ENCODE measurements at places on chromosomes 4 and X.
A peak's percentile ranks its signal among the peaks of the same experiment; 100 is the strongest.

DNA sequence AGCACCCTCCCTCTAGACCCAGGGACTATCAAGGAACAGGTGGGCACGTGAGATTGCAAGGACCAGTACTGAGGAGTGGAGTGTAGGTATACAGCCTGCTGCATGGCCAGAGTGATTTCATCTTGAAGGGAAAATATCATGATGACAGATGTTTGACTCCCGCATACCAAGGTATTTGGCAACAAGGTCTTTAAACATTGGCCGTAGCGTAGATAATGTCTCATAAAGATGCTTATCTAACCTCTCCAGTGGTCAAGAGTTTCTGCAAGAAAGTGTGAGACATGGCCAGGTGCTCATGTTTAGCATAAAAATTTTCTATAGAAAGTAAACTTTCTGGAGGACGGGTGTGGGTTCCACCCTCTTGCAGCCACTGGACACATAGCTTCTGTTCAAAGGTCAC lies 18.7 kb upstream of the ZNF630 start:
- no peak for DNase-seq

- no peak for DNase-seq
These were observed 219.8 kb downstream of the TLL1 start for GRCh38 chr4:166092797-166093290.

GRCh38 chrX:136708348-136708747 lies 60.4 kb downstream of the CD40LG start:
- DNase-seq: no peak

DNA sequence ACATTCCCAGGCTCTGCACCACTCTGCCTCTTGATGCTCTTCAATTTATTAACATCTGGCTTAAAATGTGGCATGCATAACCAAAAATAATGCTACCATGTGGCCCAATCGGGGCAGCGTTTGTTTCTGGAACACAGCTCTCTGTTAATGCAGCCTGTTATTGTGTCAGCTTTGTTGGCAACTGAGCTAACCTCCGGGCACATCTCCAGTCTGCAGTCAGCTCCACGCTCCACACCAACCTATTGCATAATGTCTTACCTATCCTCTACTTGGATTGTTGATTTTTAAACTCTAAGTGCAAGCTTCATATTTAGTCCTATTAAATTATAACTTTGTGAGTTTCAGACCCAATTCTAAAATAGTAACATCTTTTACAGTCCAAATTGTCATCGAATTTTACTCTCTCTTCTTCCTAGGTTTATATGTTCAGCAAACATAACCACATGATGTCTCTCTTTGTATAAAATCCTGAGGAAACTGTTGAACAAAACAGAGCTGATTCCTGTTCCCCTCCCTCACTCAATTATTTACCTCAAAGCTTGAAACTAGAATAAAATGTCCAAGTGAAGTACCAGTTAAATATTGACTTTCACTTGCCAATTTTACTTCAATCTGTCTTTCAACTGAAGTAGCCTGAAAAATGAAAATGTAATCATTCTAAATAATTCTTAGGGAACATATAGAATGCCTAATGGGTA lies 92.2 kb upstream of the RAPGEF2 start:
- DNase-seq: no peak

GRCh38 chrX:25941087-25941486 lies 197.1 kb upstream of the MAGEB18 start:
- DNase-seq: no peak

- DNase-seq: no peak
These were observed 728 bp downstream of the DCAF12L2 start for GRCh38 chrX:126165401-126165720.

DNA sequence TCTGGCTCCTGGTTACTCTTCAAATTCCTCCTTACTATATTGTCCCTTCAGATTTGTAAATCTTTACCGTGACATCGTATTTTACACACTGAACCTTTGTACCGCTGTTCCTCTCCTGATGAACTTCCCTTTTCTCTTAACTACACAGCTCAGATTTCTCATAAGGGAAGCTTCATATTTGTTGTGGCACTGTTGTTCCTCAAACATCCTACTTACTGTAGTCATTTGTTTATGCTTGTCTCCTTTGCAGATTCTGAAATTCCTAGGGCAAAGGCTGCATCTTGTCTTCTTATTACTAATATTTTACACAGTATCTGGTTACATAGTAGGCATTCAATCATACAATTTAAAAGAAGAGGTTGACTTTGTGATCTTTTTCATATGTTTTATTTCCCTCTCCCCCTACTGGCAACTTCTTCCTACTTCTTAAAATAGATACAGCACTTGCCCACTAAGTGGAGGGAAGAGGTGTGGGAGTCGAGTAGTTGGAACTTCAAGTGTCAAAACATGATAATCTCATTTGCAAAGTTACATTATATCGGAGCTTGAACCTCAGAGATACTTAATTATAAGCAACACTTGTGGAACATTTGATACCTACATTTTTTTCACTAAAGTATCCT lies 50.0 kb downstream of the TET2 start:
- no peak for DNase-seq

- DNase-seq: no peak
These were observed 9.2 kb downstream of the IRAK1 start for GRCh38 chrX:154010330-154011087.

- no peak for DNase-seq
These were observed 509.6 kb upstream of the DIPK2B start for GRCh38 chrX:45710081-45710801.

- no peak for DNase-seq
These were observed 15.2 kb downstream of the HSD17B11 start for GRCh38 chr4:87375719-87376291.

DNA sequence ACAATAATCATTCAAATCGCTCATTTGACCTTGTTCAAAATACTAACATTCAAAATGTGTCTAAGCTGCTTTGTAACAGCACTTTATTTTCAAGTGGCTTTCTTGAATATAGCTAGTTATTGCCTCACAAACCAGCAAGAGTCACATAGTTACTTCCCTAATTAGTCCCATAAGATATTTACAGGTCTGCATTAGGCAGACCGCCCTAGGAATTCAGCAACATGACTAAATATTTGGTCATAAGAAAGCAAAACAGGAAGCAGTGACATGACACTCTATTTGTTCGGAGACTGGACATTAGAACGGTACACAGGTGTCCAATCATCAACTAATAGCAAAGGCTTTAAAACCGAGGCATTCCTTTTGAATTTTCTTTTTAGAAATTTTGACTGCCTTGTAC lies 262.0 kb downstream of the COL25A1 start:
- DNase-seq: no peak

DNA sequence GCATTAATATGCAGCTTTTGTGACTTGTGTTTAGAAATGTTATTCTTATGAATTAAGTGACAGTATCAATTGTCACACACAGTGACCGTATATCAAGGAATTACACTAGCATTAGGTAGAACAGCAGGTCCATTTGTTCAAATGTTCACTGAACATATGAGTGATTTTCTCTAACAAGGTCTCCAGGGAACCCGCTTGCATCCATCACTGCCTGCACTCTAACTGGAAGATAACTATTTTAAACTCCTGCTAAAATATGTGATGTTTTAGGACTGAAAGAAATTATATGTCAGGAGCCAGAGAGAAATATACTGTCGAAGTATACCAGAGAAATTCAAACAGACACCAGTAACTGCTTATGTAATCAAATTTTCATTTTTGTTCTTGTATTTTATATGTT lies 1395.7 kb downstream of the PCDH18 start:
- no peak for DNase-seq

DNA sequence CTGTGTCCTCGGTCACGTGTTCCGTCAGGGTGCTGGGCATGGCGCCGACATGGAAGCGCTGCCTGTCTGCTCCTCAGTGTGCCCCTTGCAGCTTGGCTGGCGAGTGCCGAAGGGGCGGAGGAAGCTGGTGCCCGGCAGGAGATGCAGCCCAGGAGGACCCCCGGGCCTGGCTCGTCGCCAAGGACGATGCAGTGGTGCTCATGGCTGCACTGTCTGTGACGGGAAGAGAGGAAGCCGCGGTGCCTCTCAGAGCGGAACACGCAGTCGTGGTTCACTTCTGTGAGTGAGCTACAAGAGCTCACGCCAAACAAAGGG lies 38.1 kb downstream of the FGFRL1 start:
- peak; percentile 4 for DNase-seq

GRCh38 chrX:22950269-22951266 lies 49.2 kb upstream of the DDX53 start:
- no peak for DNase-seq

GRCh38 chr4:116099596-116099995 lies 985.8 kb downstream of the TRAM1L1 start:
- no peak for DNase-seq

- peak; percentile 90 for DNase-seq
These were observed 100.1 kb downstream of the CEP135 start for GRCh38 chr4:56048702-56049431.
